ENCODE measurements at places on chromosomes 5 and 9.

DNA sequence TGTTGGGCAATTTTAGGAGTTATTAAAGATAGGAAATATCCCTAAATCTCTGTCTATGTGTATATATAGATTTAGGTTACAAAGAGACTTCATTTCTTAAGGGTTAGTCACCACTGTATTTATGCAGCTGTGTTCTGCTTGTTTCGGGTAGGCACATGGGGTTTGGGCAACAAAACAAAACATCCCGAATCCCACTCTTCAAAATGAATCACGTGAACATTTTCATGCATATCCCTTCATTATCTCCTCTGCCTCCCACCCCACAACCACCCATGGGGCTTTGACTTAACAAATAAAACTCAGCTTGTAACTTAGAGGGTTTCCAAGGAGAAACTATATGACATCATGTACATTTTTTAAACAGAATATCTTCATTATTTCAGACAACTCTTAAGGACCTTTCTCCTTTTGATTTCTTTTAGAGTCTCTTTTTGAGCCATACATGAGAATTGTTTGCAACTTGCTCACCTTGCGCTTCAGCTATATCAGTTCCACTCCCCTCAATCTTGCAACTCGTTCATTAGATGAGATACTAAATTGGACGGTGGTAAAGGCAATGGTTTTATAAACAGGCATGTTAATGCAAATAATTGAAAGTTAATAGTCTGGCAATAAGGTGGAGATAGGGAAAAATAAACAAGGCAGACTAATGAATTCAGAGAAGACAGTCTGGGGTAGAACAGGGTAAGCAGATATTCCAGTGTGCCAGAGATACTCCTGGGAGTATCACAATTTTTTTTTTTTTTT is 136.7 kb downstream of the CD180 start:
- no peak for DNase-seq

GRCh38 chr9:125685167-125685566 is 21.8 kb downstream of the MAPKAP1 start:
- no peak for DNase-seq

- DNase-seq, result no peak
Observed at GRCh38 chr9:110040788-110041187, 167.2 kb downstream of the C9orf152 start.

GRCh38 chr5:160655717-160656116 is 196.3 kb downstream of the ATP10B start:
- DNase-seq, result no peak

- no peak for DNase-seq
Observed at GRCh38 chr9:77588271-77588937, 59.7 kb downstream of the GNA14 start.

- DNase-seq, result no peak
Observed at GRCh38 chr5:169609716-169610115, 26.1 kb downstream of the SPDL1 start.

DNA sequence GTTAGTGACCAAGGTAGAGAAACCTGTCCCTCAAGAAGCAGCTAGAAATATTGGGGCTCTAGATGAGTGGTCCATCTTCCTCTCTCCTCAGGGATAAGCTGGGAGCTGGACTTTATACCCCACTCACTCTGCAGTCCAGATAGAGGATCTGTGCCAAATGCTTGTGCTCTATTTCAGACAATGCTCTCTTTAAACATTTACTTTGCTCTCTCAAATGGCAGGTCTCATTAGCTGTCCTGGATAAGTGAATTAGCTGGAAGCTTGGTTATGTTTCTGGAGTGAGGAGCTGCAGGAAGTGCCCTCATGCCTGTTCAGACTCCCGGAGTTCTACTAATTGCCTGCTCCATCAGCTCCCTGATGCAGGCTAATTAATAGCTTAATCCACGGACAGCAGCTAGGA is 151.1 kb upstream of the CCDC152 start:
- no peak for DNase-seq

DNA sequence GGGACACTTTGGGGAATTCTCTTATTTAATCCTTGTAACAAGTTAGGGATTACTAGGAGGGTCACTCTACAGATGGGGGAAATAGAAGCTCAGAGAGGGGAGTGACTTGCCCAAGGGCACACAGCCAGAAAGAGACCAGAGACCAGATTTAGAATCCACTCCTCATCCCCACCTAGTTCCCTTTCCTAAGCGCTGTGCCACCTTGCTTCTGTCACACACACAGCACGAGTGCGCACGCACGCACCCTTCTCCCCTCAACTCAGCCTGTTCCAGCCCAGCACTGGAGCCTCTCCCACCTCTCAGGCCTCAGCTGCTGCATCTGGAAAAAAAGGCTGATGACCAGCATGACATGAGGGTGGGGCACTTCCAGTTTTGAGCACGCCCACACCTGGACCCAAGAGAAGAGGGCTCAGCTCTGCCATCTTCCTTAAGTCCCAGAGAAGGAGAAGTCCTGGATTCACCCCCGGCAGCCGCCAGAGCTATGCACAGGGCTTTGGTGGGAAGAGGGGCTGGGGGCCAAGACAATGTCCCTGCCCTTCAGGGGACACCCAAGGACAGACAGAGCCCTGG is 18.5 kb downstream of the NR5A1 start:
- DNase-seq, result no peak

All from CD4-positive, alpha-beta T cell treated with Interleukin-2 at 100 ng/mL for 4 hours (primary cell).